ENCODE measurements at places on chromosomes 6 and 20.
A peak's percentile ranks its signal among the peaks of the same experiment; 100 is the strongest.

DNA sequence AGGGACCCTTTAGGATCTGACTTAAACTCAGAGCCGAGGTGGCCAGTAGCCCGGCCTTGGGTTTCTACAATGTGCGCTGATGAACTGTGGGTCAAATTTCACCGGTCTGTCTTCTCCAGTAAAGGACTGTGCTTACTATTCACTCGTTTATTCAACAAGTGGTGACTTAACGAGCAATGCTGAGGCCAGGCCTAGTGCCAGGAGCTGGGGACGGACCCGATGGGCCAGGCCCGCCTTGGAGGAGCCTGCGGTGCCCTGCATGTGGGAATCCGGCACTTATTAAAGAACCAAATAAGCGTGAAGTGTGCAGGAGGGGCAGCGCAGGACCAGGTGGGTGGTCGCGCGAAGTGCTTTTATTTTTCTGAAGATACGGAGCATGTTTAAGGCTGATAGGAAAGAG, 24.0 kb downstream of the CTCFL start:
- H3K36me3 ChIP-seq, result no peaks in the 10 kb centered on the region
- no peak overlapping the region for H3K4me3 ChIP-seq
- H3K27me3 ChIP-seq, result peaks cover 42% of the 10 kb centered on the region
- no peak overlapping the region for H3K27ac ChIP-seq
- peaks cover 11% of the 10 kb centered on the region for H3K4me1 ChIP-seq

DNA sequence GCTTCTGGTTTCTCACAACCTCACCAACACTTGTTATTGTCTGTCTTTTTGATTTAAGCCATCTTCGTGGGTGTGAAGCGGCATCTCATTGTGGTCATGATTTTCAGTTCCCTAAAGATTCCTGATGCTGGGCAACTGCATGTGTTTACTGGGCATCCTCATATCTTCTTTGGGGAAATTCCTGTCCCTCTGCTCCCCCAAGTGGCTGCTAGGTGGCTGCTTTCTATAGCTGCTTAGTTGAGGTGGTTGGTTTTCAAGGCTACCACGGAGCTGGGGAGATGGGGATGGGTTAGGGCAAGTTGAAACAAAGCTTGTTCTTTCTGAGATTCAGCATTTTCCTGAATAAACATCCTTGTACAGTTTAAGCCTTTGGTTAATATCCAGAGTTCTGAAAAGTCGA, 403.9 kb upstream of the SULF2 start:
- no peaks in the 10 kb centered on the region for H3K4me1 ChIP-seq
- DNase-seq, result no peak
- no peak overlapping the region for H3K27ac ChIP-seq

DNA sequence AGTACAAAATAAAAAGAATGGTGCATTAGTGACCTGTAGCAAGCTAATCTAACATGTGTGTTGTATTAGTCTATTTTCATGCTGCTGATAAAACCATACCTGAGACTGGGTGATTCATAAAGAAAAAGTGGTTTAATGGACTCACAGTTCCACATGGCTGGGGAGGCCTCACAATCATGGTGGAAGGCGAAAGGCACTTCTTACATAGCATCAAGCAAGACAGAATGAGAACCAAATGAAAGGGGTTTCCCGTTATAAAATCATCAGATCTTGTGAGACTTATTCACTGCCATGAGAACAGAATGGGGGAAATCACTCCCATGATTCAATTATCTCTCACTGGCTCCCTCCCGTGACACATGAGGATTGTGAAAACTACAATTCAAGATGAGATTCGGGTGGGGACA, 45.4 kb upstream of the AIG1 start:
- H3K4me1 ChIP-seq, result peaks cover 7% of the 10 kb centered on the region
- no peak overlapping the region for H3K27ac ChIP-seq
- no peak for DNase-seq

DNA sequence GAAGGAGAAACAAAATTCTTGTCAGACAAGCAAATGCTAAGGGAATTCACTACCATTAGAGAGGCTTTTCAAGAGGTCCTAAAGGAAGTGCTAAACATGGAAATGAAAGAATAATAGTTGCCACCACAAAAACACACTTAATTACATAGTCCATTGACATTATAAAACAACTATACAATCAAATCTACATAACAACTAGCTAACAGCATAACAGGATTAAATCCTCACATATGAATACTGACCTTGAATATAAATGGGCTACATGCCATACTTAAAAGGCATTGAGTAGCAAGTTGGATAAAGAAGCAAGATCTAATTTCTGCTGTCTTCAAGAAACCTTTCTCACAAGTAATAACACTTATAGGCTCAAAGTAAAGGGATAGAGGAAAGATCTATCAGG, 811.5 kb upstream of the CITED2 start:
- DNase-seq, result no peak
- H3K36me3 ChIP-seq, result no peaks in the 10 kb centered on the region
- peaks cover 5% of the 10 kb centered on the region for H3K27me3 ChIP-seq
- H3K4me1 ChIP-seq, result no peaks in the 10 kb centered on the region

- no peaks in the 10 kb centered on the region for H3K36me3 ChIP-seq
- no peak for DNase-seq
- H3K27me3 ChIP-seq, result no peaks in the 10 kb centered on the region
- no peak overlapping the region for H3K4me3 ChIP-seq
These were observed 22.3 kb downstream of the PNPLA1 start for GRCh38 chr6:36292170-36292569.

GRCh38 chr6:99184696-99185095, 164.8 kb downstream of the FAXC start:
- no peak for DNase-seq
- H3K36me3 ChIP-seq, result no peaks in the 10 kb centered on the region
- no peak overlapping the region for H3K4me3 ChIP-seq
- peaks cover 18% of the 10 kb centered on the region for H3K27me3 ChIP-seq
- H3K4me1 ChIP-seq, result no peaks in the 10 kb centered on the region

DNA sequence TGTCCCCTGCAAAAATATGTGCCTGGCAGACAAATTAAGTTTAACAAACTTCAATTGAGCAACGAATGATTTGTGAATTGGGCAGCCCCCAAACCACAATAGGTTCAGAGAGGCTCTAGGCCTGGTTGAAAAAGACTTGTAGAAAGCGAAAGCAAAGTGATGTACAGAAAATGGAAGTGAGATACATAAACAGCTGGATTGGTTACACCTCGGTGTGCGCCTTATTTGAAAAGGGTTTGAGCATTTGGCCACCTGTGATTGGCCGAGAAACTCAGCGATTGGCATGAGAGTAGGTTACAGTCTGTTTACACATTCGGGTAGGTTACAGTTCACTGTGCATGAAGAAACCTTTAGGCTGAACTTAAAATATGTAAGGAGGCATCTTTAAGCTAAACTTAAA, 136.9 kb downstream of the CD83 start:
- no peak overlapping the region for H3K4me3 ChIP-seq
- peak overlapping the region; percentile 40 for H3K27ac ChIP-seq
- peaks cover 8% of the 10 kb centered on the region for H3K4me1 ChIP-seq
- no peak for DNase-seq

DNA sequence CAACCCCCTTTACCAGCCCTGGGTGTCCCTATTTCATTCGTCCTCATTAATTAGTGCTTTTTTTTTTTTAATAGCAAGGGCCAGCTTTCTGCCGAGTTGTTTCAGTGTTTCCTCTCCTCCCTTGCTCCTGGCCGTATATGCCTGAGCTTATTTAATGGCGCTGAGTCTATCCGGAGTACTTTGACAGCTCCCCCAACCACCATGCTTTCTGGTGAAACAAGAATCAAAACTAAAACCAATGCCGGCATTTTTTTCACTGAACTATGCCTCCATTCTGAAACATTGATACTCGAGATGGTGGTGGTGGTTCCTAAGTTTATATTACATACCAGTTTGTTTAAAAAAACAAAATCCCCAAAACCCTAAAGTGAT, 1.2 kb downstream of the DCBLD1 start:
- H3K27me3 ChIP-seq, result peaks cover 61% of the 10 kb centered on the region
- peak overlapping the region; percentile 32 for H3K27ac ChIP-seq
- H3K4me3 ChIP-seq, result peak overlapping the region; percentile 82
- H3K36me3 ChIP-seq, result no peaks in the 10 kb centered on the region

DNA sequence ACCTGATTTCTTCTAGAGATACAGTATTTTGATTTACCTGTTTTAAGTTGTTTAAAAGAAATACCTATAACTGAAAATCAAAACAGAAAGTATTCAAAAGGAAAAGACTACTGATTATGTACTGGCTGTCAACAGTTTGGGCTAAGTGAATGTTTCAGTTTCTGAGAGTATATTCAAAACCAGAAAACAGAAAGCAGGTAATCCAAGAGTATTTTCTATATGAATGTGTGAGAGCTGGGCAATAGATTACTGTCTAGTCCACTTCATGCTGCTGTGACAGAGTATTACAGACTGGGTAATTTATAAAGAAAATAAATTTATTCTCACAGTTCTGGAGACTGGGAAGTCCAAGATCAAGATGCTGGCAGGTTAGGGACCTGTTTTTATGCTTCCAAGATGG, 261.0 kb downstream of the ARHGAP18 start:
- DNase-seq, result no peak
- H3K27ac ChIP-seq, result peak overlapping the region; percentile 63
- peaks cover 21% of the 10 kb centered on the region for H3K36me3 ChIP-seq
- peaks cover 68% of the 10 kb centered on the region for H3K4me1 ChIP-seq
- no peak overlapping the region for H3K4me3 ChIP-seq
- H3K27me3 ChIP-seq, result no peaks in the 10 kb centered on the region

DNA sequence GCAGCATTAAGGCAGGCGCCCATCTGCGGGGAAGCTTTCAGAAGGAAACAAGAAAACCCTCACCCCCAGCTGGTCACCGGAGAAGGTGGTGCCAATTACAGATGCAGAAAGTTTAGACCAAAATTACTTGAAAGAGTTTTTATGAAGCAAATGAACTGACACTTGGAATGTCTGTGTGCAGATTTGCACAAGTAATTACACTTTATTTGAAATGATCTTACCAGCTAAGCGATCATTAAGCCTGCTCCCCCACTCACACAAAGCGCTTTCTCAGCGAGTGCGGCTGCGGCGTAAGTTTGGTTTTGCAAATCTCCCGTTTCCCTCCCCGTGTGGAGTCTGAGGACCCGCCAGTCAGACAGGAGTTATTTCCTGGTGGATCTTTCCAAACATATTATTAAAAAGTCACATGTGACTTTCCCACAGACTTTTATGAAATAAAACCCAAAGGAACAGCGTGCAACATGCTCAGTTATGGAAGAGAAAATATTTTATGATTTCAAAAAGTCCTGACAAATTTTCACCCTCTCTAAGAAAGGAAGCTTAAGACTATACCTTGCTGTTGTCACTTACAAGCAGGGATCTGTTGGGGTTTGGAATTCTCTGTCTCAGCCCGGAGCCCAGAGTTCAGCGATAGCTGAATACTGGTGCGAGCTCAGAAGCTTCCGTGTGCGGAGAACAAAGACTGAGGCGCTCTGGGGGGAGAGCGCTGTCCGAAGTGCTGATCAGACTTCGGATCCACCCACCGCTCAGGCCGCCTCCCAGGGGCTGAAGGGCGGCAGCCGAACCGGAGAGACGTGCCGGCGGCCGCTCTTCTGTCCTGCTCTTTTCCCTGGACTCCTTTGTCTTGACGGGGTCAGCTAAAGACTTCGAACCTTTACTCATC, 2.7 kb upstream of the MYT1 start:
- H3K27ac ChIP-seq, result no peak overlapping the region
- H3K36me3 ChIP-seq, result no peaks in the 10 kb centered on the region
- no peaks in the 10 kb centered on the region for H3K4me1 ChIP-seq
- peak; percentile 40 for DNase-seq
- H3K27me3 ChIP-seq, result peaks cover 72% of the 10 kb centered on the region
- H3K4me3 ChIP-seq, result no peak overlapping the region

- peaks cover 8% of the 10 kb centered on the region for H3K27me3 ChIP-seq
- no peak overlapping the region for H3K4me3 ChIP-seq
- no peaks in the 10 kb centered on the region for H3K36me3 ChIP-seq
- H3K27ac ChIP-seq, result no peak overlapping the region
- no peak for DNase-seq
These were observed 11.5 kb downstream of the TAAR2 start for GRCh38 chr6:132612449-132613108.

- no peak overlapping the region for H3K4me3 ChIP-seq
- no peak overlapping the region for H3K27ac ChIP-seq
- no peaks in the 10 kb centered on the region for H3K36me3 ChIP-seq
- no peaks in the 10 kb centered on the region for H3K4me1 ChIP-seq
These were observed 292.3 kb upstream of the EYS start for GRCh38 chr6:65999288-65999791.

DNA sequence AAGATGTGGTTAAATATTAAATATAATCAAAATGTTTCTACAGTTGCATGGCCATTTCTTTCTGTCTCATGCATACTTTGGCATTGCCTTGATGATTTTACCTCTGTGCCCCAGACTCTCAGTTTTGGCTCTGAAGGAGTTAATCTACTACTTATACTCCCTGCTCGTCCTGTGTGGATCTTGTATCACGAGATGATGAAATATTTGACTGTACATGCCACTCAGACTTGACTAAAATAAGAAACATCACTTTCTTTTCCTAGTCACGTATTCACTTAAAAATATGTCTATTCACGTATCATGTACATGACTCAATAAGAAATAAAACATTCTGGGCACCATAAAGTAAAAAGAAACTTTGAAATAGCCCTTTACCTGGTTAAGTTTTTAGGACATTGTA, 397.7 kb downstream of the RFPL4B start:
- H3K27me3 ChIP-seq, result no peaks in the 10 kb centered on the region
- no peaks in the 10 kb centered on the region for H3K36me3 ChIP-seq
- H3K27ac ChIP-seq, result no peak overlapping the region
- no peaks in the 10 kb centered on the region for H3K4me1 ChIP-seq
- no peak for DNase-seq

DNA sequence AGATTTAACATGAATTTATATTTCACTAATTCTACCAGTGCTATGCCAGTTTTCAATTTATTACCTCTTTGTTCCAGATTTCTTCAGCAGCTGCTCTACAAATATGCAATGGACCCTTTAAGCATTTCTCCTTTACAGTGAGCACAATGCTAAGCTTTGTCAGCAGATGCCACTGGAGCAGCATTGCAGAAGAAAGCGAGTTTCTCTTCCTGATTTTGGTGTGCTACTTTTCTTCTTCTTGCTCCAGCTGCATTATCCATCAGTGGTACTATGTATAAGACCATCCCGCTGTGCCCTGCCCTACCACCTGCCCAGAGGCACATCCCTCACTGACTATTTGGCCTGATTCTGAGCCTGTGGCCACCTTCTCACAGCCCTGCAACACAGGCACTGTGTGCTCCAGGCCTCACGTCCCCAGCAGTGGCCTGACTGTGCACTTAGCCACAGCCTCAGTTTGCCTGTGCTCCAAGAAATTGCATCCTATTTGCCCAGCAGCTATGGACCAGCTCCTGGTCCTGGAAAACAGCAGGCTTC, 84.1 kb downstream of the TNFAIP3 start:
- no peak overlapping the region for H3K4me3 ChIP-seq
- DNase-seq, result no peak
- no peak overlapping the region for H3K27ac ChIP-seq
- no peaks in the 10 kb centered on the region for H3K36me3 ChIP-seq
- H3K27me3 ChIP-seq, result peaks cover 3% of the 10 kb centered on the region

- peaks cover 11% of the 10 kb centered on the region for H3K4me1 ChIP-seq
- H3K4me3 ChIP-seq, result no peak overlapping the region
- DNase-seq, result no peak
These were observed 7.9 kb upstream of the BHLHE23 start for GRCh38 chr20:63014710-63015109.

GRCh38 chr20:60071965-60072364, 113.7 kb downstream of the CDH26 start:
- DNase-seq, result no peak
- no peaks in the 10 kb centered on the region for H3K4me1 ChIP-seq
- H3K27ac ChIP-seq, result no peak overlapping the region
- no peaks in the 10 kb centered on the region for H3K36me3 ChIP-seq
- no peaks in the 10 kb centered on the region for H3K27me3 ChIP-seq
- H3K4me3 ChIP-seq, result no peak overlapping the region
